ENCODE measurements at places on chromosomes 16 and 17. TPM values are rescaled to one million over a fixed set of nuclear protein-coding genes. Genes with fewer than 3 reads are reported as not detected.

GRCh38 chr16:5590416-5590815, 492.8 kb upstream of the EEF2KMT start:
- no peaks in the 10 kb centered on the region for H3K27me3 ChIP-seq
- H3K4me3 ChIP-seq = no peak overlapping the region
- H3K27ac ChIP-seq = no peak overlapping the region

DNA sequence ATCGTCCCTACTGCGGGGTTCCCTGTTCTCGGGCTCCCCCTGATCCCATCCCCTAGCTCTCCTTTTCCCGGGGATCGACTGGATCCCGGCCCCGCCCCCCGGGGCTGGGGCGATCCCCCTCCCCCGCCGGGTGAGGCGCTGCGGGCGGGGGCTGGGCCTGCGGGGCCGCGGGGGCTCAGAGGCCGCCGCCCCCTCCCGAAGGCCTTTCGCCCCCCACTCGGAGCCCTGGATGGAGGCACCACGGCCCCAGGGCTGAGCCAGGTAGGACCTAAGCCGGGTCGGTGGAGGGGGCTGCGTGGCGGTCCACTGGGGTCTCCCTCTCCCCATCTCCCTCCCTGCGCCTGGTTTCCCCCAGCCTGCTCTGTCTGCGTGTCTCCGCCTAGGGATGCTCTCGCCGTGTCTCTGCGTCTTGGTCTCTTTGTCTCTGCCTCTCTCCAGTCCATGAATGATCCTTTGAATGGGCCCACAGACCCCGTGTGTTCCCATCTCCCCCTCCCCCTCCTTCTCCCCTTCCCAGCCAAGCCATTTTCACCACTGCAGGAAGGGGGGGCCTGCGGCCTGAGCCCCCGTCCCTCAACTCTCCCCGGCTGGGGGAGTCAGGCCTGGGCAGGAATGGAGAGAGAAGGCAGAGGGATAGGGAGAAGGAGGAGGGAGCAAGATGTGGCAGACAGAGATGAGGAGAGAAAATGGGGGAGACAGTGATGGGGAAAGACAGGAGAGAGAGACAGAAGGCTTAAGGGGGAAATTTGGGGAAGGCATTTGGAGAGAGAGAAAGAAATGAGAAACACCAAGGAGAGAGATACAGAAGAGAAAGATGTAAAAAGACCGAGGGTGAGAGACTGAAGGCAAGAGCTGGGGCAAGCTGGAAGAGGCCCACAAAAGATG, 1.7 kb upstream of the TMEM256 start:
- H3K36me3 ChIP-seq = no peaks in the 10 kb centered on the region
- peaks cover 20% of the 10 kb centered on the region for H3K4me1 ChIP-seq
- H3K4me3 ChIP-seq = peak overlapping the region; percentile 82
- no peak overlapping the region for H3K27ac ChIP-seq
- DNase-seq = no peak

- H3K36me3 ChIP-seq = no peaks in the 10 kb centered on the region
- no peaks in the 10 kb centered on the region for H3K4me1 ChIP-seq
Observed at GRCh38 chr17:5127910-5128309, 12.1 kb downstream of the USP6 start.

DNA sequence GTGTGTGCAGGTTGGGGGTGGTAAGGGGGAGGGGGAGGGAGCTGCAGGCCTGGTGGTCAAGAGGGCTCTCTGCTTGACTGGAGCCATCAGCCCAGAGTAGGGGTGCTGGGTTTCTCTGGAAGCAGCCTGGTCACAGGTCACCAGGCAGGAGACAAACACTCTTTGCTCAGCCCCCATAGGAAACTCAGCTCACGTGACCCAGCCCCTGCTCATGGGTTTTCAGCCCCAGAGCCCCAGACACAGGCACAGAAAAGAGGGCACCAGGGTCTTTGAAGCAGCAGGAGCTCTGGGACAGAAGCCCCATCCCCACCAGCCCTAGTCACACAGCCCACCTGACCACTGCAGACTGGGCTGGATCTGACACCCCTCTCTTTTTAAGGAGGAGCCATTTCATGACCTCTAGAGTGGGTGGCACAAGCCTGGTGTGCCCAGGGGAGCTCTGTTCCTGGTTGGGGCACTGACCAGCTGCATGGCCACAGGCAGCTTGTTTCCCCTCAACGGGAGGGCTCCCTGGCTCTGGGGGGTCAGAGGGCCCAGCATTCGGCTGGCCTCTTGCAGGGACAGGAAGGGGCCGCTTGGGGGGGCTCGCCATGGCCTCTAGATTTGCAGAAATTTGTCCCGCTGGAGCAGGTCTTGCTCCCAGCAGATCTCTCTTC, 13.8 kb upstream of the CD79B start:
- H3K4me3 ChIP-seq = no peak overlapping the region
- H3K27ac ChIP-seq = peak overlapping the region; percentile 72
- DNase-seq = peak; percentile 74
- H3K4me1 ChIP-seq = peaks cover 62% of the 10 kb centered on the region
- H3K27me3 ChIP-seq = no peaks in the 10 kb centered on the region
- no peaks in the 10 kb centered on the region for H3K36me3 ChIP-seq

GRCh38 chr16:67470359-67470758, 10.6 kb downstream of the ATP6V0D1 start:
- H3K4me3 ChIP-seq = no peak overlapping the region
- no peak overlapping the region for H3K27ac ChIP-seq
- no peaks in the 10 kb centered on the region for H3K27me3 ChIP-seq
- peaks cover 26% of the 10 kb centered on the region for H3K36me3 ChIP-seq

DNA sequence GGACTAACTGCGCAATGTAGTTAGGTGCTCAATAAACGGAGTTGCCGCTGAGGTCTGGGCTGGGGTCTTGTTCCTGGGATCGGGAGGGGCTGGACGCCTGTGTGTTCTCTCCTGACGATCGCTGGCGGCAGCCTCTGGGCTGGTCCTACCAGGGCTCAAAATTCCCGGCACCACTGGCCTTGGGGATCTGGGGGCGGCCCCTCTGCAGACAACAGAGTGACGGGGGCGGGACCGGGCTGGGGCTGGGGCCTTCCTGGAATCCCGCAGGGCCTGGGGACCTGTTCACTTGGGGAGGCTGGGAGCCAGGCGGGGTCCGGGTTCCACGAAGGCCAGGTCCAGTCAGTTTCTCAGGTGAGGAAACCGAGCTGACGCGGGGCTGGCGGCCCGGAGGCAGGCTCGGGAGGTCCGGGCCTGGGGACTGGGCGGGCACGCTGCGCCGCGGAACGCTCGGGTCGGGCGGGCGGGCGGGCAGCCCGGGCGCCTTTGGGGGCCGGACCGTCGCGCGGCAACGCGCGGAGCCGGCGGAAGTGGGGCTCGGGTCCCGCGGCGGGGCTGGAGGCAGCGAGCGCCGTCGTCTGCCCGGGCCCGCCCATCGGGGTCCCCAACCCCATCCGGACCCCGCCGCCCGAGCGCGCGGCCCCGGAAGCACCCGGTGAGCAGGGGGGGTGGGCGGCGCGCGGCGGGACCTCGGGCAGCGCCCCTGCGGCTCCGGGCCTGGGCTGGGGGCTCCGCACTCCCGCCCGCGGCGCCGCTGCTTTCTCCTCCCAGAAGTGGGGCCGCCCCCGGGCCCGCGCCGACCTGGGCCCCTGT, at the start of gene PIGQ:
Gene PIGQ (plus strand): TSS at position 524 of the 810 bp plus-strand sequence. CDS start 4,107 bp downstream, outside the sequence.
- H3K4me1 ChIP-seq = peaks cover 33% of the 10 kb centered on the region
- peaks cover 4% of the 10 kb centered on the region for H3K36me3 ChIP-seq
- peak within 1 kb of the TSS; percentile 50 for H3K4me3 ChIP-seq
- H3K27me3 ChIP-seq = no peaks in the 10 kb centered on the region
- peak; percentile 81 for DNase-seq

- H3K27ac ChIP-seq = peak overlapping the region; percentile 64
- H3K27me3 ChIP-seq = no peaks in the 10 kb centered on the region
- H3K4me3 ChIP-seq = peak overlapping the region; percentile 82
- no peak for DNase-seq
Observed at GRCh38 chr17:2338315-2338657, 985 bp downstream of the SGSM2 start.

GRCh38 chr16:79362300-79362970, 238.1 kb downstream of the MAF start:
- no peaks in the 10 kb centered on the region for H3K4me1 ChIP-seq
- no peak for DNase-seq
- no peak overlapping the region for H3K4me3 ChIP-seq
- H3K27ac ChIP-seq = no peak overlapping the region
- H3K36me3 ChIP-seq = no peaks in the 10 kb centered on the region

GRCh38 chr17:9241371-9241712, 220.0 kb downstream of the NTN1 start:
- H3K36me3 ChIP-seq = no peaks in the 10 kb centered on the region
- peaks cover 13% of the 10 kb centered on the region for H3K27me3 ChIP-seq

DNA sequence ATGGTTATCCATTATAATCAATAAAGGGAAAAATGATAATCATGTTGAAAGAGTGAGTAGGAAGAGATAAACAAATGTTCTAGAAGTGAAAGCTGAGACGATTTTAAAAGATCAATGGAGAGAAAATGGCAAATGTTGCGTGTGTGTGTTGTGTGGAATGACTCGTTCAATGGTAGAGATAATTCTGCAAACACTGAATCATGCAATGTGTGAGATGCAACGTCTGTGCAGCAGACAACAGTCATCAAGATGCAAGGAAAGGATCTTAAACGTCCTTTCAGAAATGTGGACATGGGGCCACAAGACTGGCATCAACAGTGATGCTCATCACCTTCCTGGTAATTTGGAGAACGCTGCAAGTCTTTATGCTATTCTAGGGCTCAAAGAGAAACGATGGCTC, 124.4 kb downstream of the CDYL2 start:
- H3K27me3 ChIP-seq = peaks cover 17% of the 10 kb centered on the region
- no peak for DNase-seq
- no peak overlapping the region for H3K27ac ChIP-seq
- no peak overlapping the region for H3K4me3 ChIP-seq
- peaks cover 27% of the 10 kb centered on the region for H3K4me1 ChIP-seq

DNA sequence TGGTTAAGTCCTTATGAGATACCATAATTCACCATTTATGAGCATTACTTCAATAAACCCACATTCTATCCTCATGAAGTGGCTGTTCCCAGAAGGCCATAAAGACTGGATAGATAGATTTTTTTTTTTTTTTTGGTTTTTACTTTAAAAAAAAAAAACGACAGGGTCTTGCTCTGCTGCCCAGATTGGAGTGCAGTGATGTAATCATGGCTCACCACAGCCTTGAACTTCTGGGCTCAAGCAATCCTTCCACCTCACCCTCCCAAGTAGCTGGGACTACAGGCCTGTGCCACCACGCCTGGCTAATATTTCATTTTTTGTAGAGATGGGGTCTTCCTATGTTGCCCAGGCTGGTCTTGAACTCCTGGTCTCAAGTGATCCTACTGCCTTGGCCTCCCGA, 102.3 kb downstream of the XYLT1 start:
- H3K4me1 ChIP-seq = peaks cover 90% of the 10 kb centered on the region
- DNase-seq = peak; percentile 28
- H3K27ac ChIP-seq = peak overlapping the region; percentile 93
- H3K36me3 ChIP-seq = no peaks in the 10 kb centered on the region

DNA sequence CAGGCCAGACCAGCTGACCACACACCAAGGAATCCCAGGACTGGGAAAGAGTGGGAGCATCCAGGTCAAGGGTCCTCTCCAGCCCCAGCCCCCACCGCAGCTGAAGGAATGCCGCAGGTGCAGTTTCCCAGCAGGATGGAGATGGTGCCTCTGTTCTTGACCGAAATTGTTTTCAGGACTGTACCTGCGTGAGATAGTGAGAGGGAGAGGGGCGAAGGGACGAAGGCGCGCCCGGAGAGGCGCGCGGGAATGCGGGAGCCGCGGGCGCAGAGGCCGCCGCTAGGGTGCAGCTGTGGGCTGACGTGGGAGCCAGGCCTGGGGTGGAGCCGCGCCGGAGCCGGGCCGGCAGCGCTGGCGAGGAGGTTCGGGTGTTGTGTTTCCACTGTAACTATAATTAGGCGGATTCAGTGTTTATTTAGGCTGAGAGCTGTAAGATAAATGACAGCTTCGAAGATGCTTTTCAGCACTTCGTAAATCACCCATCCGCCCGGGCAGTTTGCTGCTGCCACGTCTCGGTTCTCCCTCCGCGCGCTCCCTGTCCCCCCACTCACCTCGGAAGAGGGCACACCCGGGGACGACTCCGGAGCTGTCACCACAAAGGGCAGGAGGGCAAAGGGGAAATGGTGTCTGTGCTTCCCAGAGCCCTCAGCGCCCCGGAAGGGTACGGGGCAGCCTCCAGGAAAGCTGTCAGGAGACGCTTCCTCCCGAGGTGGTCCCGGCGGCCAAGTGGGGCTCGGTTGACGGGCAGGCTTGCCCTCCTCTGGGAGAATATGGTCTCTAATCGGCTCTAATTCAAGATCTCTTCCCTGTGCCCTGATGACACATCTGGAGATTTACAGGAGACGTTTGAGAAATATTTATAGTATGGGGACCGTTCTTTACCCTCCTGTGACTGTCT, 38.2 kb downstream of the HOXB1 start:
- no peaks in the 10 kb centered on the region for H3K36me3 ChIP-seq
- peaks cover 33% of the 10 kb centered on the region for H3K27me3 ChIP-seq
- H3K4me3 ChIP-seq = peak overlapping the region; percentile 11
- no peak overlapping the region for H3K27ac ChIP-seq

GRCh38 chr17:55366020-55366481, 55.6 kb downstream of the MMD start:
- DNase-seq = no peak
- H3K27me3 ChIP-seq = peaks cover 2% of the 10 kb centered on the region
- H3K4me1 ChIP-seq = no peaks in the 10 kb centered on the region
- no peaks in the 10 kb centered on the region for H3K36me3 ChIP-seq
- H3K4me3 ChIP-seq = no peak overlapping the region
- no peak overlapping the region for H3K27ac ChIP-seq

DNA sequence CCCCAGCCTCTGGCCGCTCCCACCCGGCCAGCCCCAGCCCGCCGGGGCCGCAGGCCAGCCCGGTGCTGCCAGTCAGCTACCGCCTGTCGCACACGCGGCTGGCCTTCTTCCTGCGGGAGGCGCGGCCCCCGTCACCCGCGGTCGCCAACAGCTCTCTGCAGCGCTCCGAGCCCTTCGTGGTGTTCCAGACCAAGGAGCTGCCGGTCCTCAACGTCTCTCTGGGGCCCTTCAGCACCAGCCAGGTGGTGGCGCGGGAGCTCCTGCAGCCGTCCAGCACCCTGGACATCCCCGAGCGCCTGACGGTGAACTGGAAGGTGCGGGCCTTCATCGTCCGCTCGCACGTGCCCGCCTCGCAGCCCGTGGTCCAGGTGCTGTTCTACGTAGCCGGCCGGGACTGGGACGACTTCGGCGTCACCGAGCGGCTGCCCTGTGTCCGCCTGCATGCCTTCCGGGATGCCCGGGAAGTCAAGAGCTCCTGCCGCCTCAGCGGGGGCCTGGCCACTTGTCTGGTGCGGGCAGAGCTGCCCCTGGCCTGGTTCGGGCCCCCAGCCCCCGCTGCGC, 46.8 kb downstream of the TMEM132E start:
- H3K27me3 ChIP-seq = peaks cover 12% of the 10 kb centered on the region
- H3K36me3 ChIP-seq = no peaks in the 10 kb centered on the region
- H3K27ac ChIP-seq = no peak overlapping the region
- no peak overlapping the region for H3K4me3 ChIP-seq
- no peaks in the 10 kb centered on the region for H3K4me1 ChIP-seq

GRCh38 chr16:75304521-75305363, 53.3 kb upstream of the BCAR1 start:
- no peak for DNase-seq
- peaks cover 4% of the 10 kb centered on the region for H3K27me3 ChIP-seq
- H3K27ac ChIP-seq = no peak overlapping the region

NACA2 gene
- total RNA-seq = not detected

AGRP gene
- not detected for total RNA-seq

VWA3A gene
- 0.47 TPM for total RNA-seq

TAF15 gene
- total RNA-seq = 246 TPM

NPW gene
- 0.70 TPM for total RNA-seq

SLC46A1 gene
- 4.3 TPM for total RNA-seq

KRTAP2-3 gene
- not detected for total RNA-seq

ARL5C gene
- total RNA-seq = not detected

Data from B cell (primary cell).